ENCODE measurements at places on chromosomes 3 and 15. TPM values are rescaled to one million over a fixed set of nuclear protein-coding genes. Genes with fewer than 3 reads are reported as not detected.

The SERPINI1 gene
- 123 TPM for total RNA-seq

The PLAAT1 gene
- 8.1 TPM for total RNA-seq

The STAB1 gene
- 14.8 TPM for total RNA-seq

The MYZAP gene
- total RNA-seq = 1.1 TPM

The TMEM158 gene
- 23.4 TPM for total RNA-seq

The MUC20 gene
- 1.9 TPM for total RNA-seq

The TP53BP1 gene
- 142 TPM for total RNA-seq

The IMPG2 gene
- 3.0 TPM for total RNA-seq

The PLA2G4E gene
- total RNA-seq = not detected

The GABRR3 gene
- total RNA-seq = not detected

The RHOV gene
- total RNA-seq = 10.8 TPM

The FBXO40 gene
- total RNA-seq = 0.31 TPM

The SAMD7 gene
- total RNA-seq = not detected

The ANKRD34C gene
- total RNA-seq = not detected

The CCR9 gene
- total RNA-seq = 0.16 TPM

The GATA2 gene
- 0.31 TPM for total RNA-seq

The CAV3 gene
- not detected for total RNA-seq

The SLC22A14 gene
- total RNA-seq = 0.31 TPM

The HRG gene
- not detected for total RNA-seq

The PATL2 gene
- 0.78 TPM for total RNA-seq

The STRA6 gene
- 2.3 TPM for total RNA-seq

The ERICH6 gene
- not detected for total RNA-seq

The PIGZ gene
- total RNA-seq = 5.0 TPM

The CCR2 gene
- total RNA-seq = 0.31 TPM

The TRIM42 gene
- not detected for total RNA-seq

The EFCAB12 gene
- 0.16 TPM for total RNA-seq

The TICRR gene
- total RNA-seq = 0.62 TPM

The AP3B2 gene
- total RNA-seq = 52.9 TPM

The ADAMTSL3 gene
- 20.6 TPM for total RNA-seq

The PYGO1 gene
- total RNA-seq = 44.0 TPM

The ZNF35 gene
- 24.3 TPM for total RNA-seq

The LNP1 gene
- 6.4 TPM for total RNA-seq

The C3orf49 gene
- total RNA-seq = not detected

The GHSR gene
- not detected for total RNA-seq

The FANCD2OS gene
- not detected for total RNA-seq

The MUSTN1 gene
- total RNA-seq = not detected

The MASP1 gene
- total RNA-seq = 17.2 TPM

The OXSR1 gene
- total RNA-seq = 54.9 TPM

The ZNF774 gene
- total RNA-seq = 6.1 TPM

The C15orf39 gene
- 0.31 TPM for total RNA-seq

The CHRNA3 gene
- 0.31 TPM for total RNA-seq

The CTXN2 gene
- total RNA-seq = 0.16 TPM

The LMAN1L gene
- total RNA-seq = not detected

The GMNC gene
- total RNA-seq = 0.62 TPM

The HDAC11 gene
- total RNA-seq = 12.6 TPM

The CX3CR1 gene
- 11.4 TPM for total RNA-seq

The ZNF385D gene
- total RNA-seq = 14.0 TPM

The PLSCR2 gene
- not detected for total RNA-seq

The NAALADL2 gene
- total RNA-seq = 10.6 TPM

The SLITRK3 gene
- 6.6 TPM for total RNA-seq

The GOLGA8G gene
- total RNA-seq = not detected

Measured in occipital lobe (tissue), 3 donors.